AML-193 (cell line): ENCODE measurements at places on chromosomes 1 and 21.
A peak's percentile ranks its signal among the peaks of the same experiment; 100 is the strongest.

GRCh38 chr1:157152510-157152909, 14.3 kb upstream of the ETV3 start:
- no peak for DNase-seq

- no peak for DNase-seq
These were observed 22.8 kb downstream of the PARS2 start for GRCh38 chr1:54741531-54741930.

DNA sequence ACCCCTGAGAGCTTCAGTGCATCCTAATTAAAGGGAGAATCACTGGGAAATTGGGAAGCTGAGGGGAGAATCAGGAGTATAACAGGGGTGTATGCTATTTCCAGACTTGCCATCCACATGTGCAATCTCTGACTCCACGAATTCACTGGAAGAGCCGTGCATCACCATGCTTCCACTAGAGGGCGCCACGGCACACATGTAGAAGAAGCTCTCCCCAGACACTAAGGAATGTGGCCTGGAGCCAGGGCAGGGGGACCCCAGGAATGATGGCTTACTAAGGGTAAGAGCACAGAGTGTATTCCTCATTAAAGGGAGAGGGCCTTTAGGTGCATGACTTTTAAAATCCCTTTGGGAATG, 81.5 kb downstream of the ABCA4 start:
- DNase-seq, result peak; percentile 46

DNA sequence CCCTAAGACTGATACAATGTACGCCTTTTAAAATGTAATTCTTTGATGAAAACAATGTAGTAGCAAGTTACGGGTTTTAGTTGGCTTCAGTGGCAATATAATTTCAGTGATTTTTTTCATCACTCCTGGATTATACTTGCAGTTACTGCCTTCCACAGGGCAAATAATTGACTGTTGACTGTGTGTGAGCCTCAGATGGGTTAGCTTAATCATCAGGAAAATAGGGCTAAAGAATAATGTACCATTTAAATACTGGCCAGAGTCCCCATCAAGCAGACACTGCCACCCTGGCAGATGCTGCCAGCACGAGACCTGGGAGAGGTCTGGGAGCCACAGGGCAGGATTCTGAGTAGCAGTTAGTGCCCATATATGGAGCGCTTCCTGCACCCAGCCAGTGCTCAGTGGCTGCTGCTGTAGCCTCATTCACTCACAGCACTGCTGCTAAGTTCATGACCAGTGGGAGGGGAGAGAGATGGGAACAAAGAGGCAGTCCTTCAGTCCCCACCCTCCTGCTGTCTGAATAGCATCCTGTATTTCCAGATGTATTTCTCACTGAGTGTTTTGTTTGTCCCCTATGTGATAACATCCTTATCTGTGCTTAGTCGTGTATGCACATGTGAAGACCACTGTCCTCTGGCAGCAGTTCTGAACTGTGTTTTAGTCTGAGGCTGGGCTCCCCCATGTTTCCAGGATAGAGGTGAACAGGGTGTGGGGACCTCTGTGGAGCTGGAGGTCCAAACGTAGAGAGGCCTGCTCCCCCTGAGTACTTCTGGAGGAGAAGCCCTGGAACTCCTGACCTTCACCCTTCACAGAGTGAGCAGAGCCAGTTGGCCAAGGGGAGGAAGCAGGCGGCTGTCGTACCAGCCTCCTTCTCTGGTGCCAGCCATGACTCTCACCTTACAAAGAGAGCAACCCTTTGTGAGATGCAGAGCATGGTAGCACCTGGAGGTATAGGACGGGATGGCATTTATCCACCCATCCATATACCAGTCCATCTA, 80.4 kb downstream of the ADARB1 start:
- DNase-seq, result peak; percentile 29

- DNase-seq, result no peak
These were observed 16.3 kb downstream of the FAAH start for GRCh38 chr1:46410156-46411009.

DNA sequence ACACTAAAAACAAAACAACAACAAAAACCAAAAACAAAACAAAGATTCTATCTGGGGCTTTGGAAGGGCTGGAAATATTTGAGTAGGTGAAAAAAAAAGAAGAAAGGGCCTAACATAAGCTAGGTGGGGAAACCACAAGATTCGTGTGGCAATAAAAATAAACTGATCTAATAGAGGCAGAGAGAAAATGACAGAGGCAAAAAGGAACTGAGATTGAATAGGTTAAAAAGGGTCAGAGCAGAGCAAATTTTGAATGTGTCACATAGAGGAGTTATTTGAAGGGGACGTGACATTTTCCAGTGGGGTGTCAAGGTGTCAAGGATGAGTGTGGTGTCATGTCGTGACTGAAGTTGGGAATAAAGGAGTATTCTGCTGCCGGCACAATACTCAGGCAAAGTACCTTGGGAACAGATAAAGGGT, 65.2 kb upstream of the RALGPS2 start:
- no peak for DNase-seq

DNA sequence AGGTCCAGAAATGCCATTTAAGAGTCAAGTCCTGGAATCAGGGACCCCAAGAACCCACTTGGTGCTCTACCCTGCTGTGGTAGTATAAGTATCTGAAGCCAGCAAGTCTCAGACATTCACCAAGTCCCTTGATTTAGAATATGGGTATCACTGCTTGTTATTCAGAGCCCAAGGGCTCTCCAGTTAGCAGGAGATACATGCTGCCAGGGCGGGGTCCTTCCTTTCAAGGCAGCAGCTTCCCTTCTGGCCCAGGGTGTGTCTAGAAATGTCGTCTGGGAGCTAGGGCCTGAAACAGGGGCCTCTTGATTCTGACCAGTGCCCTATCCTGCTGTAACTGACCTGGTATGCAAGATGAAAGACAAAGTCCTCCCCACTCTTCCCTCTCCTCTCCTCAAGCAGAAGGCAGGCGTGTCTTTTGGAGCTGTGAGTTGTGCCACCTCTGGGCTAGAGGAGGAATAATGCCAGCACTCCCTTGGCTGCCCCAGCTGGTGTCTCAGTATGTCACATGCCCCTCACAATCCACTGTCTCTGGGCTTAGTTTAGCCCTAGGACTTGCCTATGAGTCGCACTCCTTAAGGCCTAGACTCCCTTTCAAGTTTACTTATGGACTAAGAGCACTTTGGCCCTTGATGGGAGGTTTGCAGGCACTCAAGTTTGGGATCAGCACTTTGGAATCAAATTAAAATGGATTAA, 200.2 kb downstream of the MRPL39 start:
- no peak for DNase-seq

DNA sequence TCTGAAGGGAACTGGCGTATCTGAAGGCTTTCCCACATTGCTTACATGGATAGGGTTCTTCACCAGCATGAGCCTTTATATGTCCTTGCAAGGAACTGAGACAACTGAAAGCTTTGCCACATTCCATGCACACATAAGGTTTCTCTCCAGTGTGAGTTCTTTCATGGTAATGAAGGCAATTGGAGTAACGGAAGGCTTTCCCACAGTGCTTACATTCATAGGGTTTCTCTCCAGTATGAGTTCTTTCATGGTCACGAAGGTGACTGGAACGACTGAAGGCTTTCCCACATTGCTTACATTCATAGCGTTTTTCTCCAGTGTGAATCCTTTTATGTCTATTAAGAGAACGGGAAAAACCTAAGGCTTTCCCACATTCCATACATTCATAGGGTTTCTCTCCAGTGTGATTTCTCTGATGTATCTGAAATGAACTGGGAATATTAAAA, 15.0 kb downstream of the ZNF124 start:
- DNase-seq, result no peak

DNA sequence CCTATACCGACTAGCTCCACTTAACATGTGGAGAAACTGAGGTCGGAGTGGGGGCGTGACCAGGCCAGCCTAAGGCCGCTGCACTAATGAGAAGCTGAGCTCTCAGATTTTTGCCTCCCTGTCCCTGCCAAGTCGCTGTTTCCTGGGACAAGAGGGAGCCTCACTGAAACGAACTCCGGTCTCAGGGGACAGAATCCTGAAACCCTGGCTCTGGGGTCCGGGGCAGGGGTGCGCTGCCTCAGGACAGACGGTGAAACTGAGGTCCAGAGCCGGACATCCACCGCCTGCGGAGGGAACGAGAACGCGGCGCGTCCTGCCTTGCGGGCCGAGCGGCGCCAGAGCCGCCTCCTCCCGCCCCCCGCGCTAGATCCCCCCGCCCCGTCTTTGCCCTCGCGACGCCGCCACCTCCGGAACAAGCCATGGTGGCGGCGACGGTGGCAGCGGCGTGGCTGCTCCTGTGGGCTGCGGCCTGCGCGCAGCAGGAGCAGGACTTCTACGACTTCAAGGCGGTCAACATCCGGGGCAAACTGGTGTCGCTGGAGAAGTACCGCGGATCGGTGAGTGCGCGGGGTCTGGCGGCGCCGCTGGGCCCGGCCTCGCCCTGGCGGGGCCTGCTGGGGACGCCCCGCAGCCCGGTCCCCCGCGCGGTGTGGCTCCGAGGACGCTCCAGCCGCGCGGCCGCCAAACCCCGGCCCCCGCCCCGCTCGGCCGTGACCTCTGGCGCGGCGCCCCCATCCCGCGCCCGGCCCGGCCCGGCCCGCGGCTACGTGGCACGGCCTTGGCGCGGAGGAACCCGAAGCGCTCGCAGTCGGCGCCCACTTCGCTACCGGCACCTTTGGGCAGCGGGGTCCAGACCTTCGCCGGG, at the start of gene GPX7:
GPX7 (plus strand) TSS at position 381 of the 865 bp plus-strand sequence; CDS start at position 420, 39 bp downstream.
- DNase-seq, result peak; percentile 22
